Activated T-cell treated with anti-CD3 and anti-CD28 coated beads, Interleukin-2, amount 50 U/mL, for 72 hours (primary cell): ENCODE measurements at places on chromosomes 1 and 21. TPM values are rescaled to one million over a fixed set of nuclear protein-coding genes. Genes with fewer than 3 reads are reported as not detected.

GRCh38 chr1:1989102-1989542 lies 14.5 kb downstream of the CFAP74 start:
- H3K4me1 ChIP-seq, result no peaks in the 10 kb centered on the region
- no peak overlapping the region for H3K27ac ChIP-seq
- no peaks in the 10 kb centered on the region for H3K36me3 ChIP-seq
- H3K27me3 ChIP-seq, result no peaks in the 10 kb centered on the region

GRCh38 chr1:72003092-72003491 lies 279.2 kb downstream of the NEGR1 start:
- H3K27me3 ChIP-seq, result no peaks in the 10 kb centered on the region
- no peak for DNase-seq

HORMAD1 gene
- not detected for total RNA-seq

- H3K4me3 ChIP-seq, result no peak overlapping the region
- peaks cover 9% of the 10 kb centered on the region for H3K4me1 ChIP-seq
- no peaks in the 10 kb centered on the region for H3K36me3 ChIP-seq
- DNase-seq, result no peak
- H3K27me3 ChIP-seq, result no peaks in the 10 kb centered on the region
These were observed 84.3 kb downstream of the WDR64 start for GRCh38 chr1:241736387-241736786.
